Right atrium auricular region (tissue), 2 donors: ENCODE measurements at places on chromosomes 3 and 15.

GRCh38 chr3:153623834-153624233, 461.8 kb downstream of the RAP2B start:
- no peak for DNase-seq

- DNase-seq = no peak
These were observed 12.1 kb downstream of the FGF7 start for GRCh38 chr15:49435174-49435573.

GRCh38 chr15:60679256-60679655, 200.3 kb upstream of the ICE2 start:
- DNase-seq = no peak

- DNase-seq = no peak
These were observed 113.8 kb downstream of the AKAP13 start for GRCh38 chr15:85494048-85494777.

GRCh38 chr3:129569856-129570255, 26.9 kb downstream of the H1-8 start:
- no peak for DNase-seq

DNA sequence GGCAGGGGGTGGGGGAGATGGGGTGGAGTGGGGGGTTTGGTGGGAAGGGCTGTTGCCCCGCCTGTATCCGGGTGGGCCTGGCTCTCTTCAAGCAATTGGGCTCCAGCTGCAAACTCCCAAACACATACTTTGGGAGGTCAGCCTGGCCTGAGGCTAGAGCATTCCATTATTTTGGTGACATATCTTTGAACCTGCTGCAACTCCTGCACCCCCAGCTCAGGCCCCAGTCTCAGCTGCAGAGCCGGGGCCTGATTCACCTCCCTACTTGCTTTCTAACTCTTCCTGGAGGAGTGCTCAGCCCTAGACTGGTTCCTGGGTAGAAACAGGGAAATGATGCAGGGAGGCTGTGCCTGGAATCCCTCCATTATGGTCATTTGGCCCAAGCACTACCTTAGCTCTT, 140.8 kb upstream of the PRR23C start:
- DNase-seq = no peak

DNA sequence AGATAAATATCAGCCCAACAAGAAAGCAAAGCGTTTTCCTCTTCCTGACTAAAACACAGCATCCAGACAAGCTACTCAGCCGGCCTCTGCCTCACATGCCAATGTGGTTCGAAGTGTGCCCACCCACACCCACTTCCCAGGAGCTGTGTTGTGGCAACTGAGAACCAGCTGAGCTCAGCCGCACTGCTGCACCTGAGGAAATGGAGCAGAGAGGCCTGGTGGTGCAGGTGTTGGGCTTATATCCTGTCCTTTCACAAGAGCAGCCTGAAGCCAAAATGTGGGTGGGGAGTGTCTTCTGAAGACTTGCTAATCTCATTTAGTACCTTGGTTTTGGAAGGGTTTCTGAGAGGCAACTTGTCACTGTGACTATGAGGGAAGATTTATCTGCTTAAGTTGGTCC, 23.0 kb upstream of the RETNLB start:
- no peak for DNase-seq

DNA sequence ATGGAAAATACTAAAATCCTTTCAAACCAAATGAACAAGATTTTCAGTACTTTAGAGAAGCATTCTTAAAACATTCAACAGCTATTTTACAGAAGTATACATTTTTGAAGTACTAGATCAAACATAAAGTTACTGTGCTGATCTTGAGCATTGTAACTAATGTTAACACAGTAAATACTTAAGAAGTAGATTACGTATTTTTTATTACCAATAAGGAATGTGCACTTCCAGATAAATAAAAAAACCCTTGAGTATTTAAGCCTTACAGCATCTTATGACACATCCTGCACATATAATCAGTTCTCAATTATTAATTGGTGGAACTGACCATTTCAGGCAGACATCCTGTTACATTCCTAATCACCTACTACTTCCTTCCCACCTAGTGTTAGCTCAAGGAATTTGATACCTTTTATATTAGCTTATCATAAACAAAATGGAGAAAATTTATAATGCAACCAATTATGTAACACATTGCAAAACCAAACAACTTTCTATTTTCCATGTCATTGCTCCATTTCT, 32.8 kb downstream of the COPS2 start:
- no peak for DNase-seq

GRCh38 chr3:109396806-109397205, 59.5 kb upstream of the DPPA4 start:
- no peak for DNase-seq

- no peak for DNase-seq
These were observed 184.0 kb upstream of the CNTN6 start for GRCh38 chr3:908839-909238.

GRCh38 chr3:18988614-18989229, 159.6 kb upstream of the KCNH8 start:
- no peak for DNase-seq

- no peak for DNase-seq
These were observed 6.7 kb downstream of the TADA3 start for GRCh38 chr3:9785602-9786001.

- DNase-seq = no peak
These were observed 166.7 kb upstream of the PRICKLE2 start for GRCh38 chr3:64392001-64392400.

GRCh38 chr15:74025436-74025835, 30.9 kb downstream of the PML start:
- DNase-seq = no peak

GRCh38 chr3:170765419-170766078, 104.4 kb downstream of the RPL22L1 start:
- no peak for DNase-seq

DNA sequence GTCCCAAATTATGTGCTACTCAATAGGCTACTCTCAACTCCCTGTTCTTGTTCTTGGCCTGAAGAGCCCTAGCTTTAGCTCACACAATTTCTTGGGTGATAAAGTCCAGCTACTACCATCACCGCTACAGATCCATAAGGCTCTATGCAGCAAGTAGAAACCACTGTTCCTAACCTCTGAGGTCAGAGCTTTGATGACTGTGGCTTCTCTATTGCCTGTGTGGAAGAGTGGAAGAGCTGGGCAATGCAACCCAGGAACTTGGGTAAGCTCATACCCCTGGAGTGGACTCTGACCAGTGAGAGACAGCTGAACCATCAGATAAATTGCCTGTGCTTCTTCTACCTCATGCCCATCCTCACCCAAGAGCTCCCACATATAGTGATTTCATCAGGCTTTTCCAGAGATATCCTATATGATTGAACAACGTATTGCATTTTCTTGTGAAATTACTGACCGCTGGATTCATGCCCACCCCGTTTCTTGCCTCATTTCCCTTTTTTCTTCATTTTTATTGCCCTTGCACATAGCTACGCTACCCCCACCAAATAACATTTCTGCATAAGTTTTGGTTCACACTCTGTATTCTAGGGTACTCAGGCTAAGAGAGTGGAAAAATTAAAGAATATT, 172.3 kb upstream of the MBNL1 start:
- no peak for DNase-seq

GRCh38 chr3:25863011-25863415, 73.1 kb downstream of the OXSM start:
- no peak for DNase-seq

DNA sequence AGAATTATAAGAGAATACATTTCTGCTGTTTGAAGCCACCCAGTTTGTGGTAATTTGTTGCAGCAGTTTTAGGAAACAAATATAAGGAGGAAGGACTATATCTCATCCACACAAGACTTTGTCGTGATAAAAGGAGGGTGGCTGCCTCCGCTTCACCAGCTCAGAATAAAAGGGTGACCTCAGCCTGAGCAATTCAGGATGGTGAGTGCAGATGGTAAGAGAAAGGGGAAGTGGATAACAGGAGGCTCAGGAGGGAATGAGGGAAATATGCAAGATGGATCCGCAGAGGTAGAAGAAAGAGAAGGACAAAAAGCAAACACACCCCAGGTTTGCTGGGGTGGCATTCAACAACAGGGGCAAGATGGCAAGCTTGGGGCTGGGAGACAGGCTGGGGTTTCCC, 108.1 kb upstream of the TNFAIP8L3 start:
- no peak for DNase-seq

DNA sequence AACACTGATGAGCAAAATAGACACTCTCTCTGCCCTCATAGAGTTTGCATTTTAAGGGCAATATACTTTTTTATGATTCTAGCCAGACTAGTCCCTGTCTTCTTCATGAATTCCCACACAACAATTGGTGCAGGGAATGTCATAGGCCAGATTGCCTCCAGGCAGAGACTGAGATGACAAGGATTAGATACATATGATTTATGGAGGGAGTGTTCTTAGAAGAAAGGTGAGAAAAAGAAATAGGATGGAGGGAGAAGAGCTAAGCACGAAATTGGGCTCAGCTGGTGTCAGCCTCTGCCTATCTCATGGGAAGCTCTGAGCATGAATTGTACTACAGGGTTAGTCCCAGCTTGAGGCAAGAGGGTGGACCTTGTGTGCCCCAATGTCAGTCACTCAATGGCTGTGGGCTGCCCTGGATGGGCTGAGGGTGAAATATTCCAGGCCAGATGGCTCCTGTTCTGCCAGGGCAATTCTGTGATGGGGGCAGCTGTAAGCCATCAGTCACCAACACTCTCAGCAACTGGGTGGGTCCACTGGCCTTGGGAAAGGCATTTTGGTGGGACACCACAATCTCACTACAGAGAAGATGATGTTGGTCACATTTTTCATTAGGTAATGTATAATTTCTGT, 31.1 kb downstream of the EIF1B start:
- no peak for DNase-seq

DNA sequence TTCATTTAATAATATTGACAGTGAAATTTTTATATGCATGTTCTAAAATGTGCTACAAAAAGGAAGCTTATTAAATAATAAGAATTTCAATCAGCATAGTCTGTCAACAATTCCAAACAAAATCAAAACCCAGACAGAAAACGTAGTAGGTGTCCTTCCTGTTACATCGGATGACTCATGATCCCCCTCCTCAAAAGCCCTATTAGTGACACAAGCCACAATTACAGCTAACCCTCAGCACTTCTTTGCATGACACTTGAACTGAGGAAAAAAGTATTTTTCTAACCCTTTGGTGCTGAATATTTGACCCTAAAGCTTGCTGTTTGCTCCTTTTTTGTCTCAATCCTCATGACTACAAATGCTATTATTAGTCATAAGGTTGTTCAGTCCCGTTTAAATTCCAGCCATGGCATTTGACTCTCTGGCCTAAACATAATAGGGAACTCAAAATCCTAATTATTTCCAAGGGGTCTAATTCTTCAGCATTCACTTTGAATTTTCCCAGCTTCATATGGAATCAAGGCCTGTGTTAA, 78.1 kb downstream of the COL8A1 start:
- DNase-seq = no peak

DNA sequence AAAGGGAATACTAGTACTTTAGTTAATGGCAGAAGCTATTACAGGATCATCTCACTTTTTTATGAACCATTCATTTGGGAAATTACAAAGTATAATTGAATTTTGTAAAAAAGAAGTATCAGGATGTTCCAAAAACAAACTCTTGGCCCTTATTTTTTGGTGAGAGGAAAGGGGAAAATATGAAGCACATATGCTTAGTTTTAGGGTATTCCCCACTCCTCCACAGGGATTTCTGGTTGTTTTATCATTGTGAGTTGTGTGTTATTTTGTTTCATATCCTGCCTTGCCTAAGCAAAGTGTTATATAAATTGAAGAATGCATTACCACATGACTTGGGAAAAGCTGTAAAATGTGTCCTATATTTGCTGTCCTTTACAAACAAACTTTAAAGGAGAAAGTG, 227.0 kb downstream of the FMN1 start:
- DNase-seq = no peak

GRCh38 chr3:8649757-8650156, 5.2 kb upstream of the SSUH2 start:
- DNase-seq = no peak

DNA sequence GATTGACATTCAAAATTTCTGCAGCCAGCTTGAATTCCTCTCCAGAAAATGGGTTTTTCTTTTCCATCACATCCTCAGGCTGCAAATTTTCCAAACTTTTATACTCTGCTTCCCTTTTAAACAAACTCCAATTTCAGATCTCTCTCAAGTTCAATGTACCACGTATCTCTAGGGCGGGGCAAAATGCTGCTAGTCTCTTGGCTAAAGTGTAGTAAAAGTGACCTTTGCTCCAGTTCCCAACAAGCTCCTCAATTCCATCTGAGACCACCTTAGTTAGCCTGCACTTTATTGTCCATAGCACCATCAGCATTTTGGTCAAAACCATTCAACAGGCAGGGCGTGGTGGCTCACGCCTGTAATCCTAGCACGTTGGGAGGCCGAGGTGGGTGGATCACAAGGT, 46.7 kb downstream of the NIPA2 start:
- DNase-seq = no peak

DNA sequence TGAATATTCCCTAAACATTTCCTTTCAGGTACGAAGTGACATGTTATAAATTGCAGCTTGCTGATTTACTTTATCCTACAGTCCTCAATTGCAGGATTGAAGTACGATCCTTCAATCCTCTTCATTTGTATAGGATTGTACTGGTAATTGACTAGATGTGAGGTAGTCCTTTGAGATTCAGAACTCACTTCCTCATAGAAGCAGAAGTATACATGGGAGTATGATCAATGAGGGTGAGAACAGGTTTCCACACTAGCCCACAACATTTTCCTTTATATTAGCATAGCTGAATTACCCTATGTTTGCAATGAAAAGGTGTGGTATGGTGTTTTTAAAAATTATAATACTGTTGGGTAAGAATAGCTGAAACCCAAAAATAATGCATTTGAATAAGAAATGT, 160.0 kb upstream of the UMPS start:
- DNase-seq = no peak

- DNase-seq = no peak
These were observed 62.1 kb downstream of the PLXNA1 start for GRCh38 chr3:127044996-127045395.
